Colonic mucosa (tissue), 4 donors: ENCODE measurements at places on chromosomes 6 and 20. TPM values are rescaled to one million over a fixed set of nuclear protein-coding genes. Genes with fewer than 3 reads are reported as not detected.

Gene RBBP8NL
- total RNA-seq, result 12.5 TPM

Gene AIF1
- 20.7 TPM for total RNA-seq

DNA sequence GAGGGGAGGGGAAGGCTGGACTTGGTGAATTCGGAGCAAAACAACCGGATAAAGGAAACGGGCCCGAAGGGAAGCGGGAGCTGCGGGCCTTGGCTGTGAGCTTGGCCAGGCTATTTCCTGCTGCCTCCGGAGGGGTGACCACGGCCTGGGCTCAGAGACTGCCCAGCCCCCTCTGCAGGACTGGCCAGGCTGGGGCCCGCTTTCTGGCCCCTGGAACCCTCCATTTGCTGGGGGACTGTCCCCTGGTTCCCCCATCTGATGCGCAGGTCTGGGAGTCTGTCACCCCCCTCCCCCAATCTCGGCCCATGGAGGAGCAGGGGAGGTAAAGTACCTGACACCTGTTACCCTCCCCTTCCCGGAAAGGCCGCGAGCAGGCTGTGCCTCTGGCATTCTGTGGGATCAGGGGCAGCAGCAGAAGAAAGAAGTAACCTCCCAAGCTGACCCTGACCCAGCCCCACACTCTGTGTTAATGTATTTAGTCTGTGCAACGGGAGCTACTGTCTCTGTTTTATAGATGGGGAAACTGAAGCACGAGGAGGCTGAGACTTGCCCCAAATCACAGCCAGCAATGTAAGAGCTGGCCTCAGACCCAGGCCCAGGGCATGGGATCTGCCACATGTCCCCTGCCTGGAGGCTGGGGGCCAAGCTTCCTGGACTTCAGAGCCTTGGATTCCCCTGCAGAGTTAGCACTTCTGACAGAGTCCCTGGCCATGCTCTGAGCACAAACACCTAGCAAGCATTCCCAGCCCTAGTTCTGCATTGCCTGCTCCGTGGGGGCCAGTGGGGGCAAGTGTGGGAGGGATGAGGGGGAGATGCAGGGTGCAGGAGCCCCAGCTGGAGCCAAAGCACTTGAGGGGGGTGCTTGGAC, 3.5 kb downstream of the C20orf204 start:
- no peak for DNase-seq

Gene TMEM74B
- 1.4 TPM for total RNA-seq

GRCh38 chr6:28124971-28125353, 553 bp downstream of the ZSCAN16 start:
- no peak for DNase-seq

Gene SLC22A7
- total RNA-seq, result not detected

DNA sequence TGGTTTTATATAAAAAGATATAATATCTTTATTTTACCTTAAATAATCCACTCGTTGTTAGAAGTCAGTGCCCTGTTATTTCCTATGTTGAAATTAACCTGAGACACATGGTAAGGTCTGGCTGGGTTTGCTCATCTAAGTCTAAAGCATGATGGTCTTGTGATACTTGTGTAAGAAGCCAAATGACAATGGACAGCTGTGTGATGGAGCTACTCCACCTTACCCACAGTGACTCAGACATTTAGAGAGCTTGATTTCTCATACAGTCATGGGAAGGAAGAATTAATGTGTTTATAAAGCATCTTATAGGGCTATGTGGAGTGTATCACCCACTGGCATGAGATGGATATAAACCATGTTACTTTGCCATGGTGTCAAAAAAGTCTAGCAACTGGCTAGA, 11.7 kb downstream of the CTCFL start:
- no peak for DNase-seq

DNA sequence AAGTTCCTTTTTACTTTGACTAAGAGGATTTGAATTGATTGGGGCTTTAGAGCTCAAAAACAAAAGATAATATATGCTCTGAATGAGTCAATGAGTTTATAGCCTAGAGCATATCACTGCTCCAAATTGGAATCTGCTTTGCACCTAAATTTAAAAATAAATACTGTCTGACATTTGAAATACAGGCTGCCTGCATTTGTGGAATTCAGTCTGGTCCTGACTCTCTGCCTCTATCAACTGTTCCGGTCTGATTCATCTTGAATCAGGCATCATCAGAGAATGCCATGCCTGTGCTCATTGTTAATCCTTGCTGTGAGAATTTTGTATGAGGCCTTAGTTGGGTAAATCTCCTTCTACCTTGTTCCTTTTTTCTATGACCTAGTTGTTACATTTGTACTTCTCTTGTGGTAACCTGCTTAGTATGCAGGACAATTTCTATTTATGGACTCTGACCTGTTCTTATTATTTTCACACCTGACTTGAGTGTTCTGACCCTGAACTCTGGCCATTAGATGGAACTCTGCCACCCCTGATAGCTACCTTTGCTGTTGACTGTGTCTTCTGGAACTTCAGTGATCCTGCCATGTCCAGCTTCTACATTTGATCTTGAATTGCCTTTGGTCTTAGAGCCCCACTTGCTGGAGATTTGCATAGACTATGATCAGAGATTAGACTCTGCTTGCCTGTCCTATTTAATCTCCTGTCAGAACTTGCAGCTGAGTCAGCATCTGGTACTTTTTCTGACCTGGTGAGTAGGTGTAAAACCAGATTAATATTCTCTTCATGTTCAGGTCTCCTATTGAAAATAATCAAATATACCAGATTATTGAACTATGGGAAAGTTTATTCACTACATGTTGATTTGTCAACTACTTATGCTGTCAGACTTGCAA, 442.7 kb upstream of the HS3ST5 start:
- no peak for DNase-seq

- DNase-seq, result no peak
Measured at GRCh38 chr6:47066418-47066817, 24.3 kb upstream of the ADGRF1 start.

GRCh38 chr6:49890988-49891387, 24.7 kb upstream of the CRISP1 start:
- no peak for DNase-seq

DNA sequence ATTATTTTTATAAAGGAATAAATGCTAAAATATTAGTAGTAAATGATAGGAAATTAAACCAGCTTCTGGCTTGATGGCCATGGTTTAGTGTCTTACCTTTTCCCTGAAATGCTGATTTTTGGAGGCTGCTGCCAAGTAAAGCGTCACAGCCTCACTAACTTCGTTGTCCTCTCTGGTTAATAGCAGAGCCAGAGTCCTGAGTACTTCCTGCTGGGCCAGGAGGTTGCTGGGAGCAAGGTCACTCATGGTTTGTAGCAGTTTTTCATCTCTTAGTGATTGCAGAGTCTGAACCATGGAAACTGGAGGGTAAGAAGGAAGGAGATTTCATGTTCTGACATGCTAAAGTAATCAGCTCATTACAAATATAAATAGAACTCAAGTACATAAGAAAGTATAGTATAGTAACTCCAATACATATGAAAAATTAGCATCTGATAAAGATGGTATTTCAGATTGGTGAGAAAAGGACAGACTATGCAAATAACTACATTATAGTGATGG, 26.5 kb upstream of the ARMH2 start:
- DNase-seq, result no peak

DNA sequence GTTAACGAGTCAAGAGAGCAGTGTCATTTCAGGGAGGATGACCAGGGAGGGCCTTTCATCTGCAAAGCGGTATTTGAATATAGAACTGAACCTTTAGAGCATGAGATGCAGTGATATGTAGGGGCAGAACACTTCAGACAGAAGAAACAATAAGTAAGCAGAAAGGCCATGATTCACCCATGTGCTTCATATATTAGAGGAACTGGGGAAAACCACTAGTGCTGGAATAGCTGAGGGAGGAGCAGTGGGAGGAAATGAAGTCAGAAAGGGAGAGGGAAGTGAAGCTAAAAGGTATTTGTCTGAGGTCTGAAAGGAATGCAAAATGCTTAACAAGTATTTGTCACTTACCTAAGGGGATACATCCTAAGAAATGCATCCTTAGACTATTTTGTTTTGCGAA, 391.2 kb downstream of the ADGRB3 start:
- no peak for DNase-seq

Gene LGSN
- 0.11 TPM for total RNA-seq

- DNase-seq, result no peak
Measured at GRCh38 chr6:117906507-117906957, 532 bp upstream of the SLC35F1 start.

- DNase-seq, result no peak
Measured at GRCh38 chr6:166442131-166442685, 59.5 kb upstream of the MPC1 start.

DNA sequence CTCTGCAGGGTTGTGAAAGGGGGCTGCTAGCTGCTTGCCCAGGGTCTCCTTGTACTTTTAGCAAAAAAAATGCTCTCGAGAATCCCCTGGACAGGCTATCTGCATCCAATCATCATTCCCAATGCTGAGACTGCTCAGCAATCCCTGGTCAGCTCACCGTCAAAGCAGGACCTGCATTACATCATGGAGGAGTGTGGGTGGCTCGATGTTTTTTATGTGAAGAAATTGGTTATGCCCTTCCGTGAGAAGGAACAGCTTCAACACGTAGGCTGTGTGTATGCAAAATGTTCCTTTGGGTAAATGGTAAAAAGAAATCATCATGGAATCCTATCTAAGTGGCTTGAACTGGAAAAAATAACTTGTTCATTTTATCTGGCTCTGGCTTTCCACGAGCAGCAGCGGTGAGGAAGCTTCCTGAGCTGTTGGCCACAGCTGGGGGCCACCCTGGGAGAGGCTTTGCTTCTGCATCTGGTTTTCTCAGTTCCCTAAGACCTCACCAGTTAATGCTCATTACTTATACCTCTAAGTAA, 111.4 kb downstream of the FYN start:
- DNase-seq, result no peak

- DNase-seq, result no peak
Measured at GRCh38 chr20:16284385-16285100, 288.7 kb downstream of the KIF16B start.

Gene TINAG
- total RNA-seq, result 25.1 TPM

Gene BMP6
- 2.1 TPM for total RNA-seq

DNA sequence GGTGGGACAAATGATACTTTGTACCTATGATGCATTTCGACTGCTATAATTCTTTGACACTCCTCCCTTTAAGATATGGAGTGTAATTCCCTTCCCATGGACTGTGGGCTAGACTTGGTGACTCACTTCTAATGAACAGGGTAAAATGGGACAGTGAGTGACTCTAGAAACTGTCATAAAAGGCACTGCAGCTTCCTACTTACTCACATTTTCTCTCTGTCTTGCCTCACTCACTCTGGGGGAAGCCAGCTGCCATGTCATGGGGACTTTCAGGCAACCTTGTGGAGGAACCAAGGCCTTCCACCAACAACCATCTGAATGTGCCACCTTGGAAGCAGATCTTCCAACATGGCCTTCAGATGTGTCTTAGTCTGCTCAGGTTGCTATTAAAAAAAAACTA, 12.9 kb upstream of the GFOD1 start:
- DNase-seq, result no peak

DNA sequence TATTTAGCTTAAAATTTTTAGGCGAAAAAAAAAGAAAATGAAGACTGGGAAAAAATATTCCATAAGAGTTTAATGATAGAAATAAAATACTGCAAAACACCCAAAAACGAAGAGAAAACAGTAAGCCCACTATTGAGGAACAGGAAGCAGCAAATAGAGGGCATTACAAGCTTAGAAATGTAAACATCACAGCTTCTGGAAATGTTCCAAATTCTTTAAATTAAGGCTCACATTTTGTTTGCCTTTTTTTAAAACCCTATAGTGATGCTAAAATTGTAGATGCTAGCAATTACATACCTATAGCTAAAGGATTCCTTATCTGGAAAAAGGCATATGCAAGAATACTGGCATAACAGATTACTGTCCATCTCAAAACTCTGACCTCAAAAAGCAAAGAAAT, 248.6 kb downstream of the KHDRBS2 start:
- no peak for DNase-seq

Gene WFDC2
- 285 TPM for total RNA-seq

DNA sequence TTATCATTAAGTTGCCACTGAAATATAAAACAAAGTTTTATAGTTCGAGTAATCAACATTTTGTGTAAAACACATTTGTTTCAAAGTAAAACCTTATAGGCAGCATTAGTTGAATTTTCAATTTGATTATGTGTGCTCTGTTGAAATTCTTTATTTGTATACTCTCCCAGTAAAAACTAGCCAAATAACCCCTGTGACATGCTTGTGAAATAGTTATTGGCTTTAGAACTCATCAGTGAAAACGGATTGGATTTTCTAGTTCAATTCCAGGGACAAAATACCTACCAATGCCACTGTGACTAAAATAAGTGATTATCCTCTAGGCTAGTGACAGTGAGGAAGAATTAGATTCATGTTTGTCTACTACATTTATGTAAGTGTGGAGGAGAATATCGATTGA, 212.9 kb downstream of the TMEM200A start:
- DNase-seq, result no peak

DNA sequence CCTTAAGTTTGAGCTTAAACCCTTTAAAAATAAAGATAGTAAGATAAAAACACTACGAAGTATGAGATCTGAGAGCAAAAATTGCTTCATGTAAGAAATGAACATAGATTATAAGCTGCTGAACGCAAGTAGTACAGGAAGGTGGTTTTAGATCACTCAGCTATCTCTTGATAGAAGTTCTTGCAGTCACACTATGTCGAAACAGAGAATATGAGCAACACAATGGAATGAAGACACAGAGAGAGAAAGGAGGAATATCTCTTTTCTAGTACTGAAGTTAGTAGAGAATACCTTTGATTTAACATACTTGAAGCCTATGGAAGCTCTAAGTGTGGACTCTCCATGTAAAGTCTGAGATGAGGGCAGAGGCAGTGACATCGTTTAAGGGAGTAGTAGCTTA, 162.7 kb downstream of the CDK19 start:
- no peak for DNase-seq

- DNase-seq, result no peak
Measured at GRCh38 chr6:150633486-150633834, 33.8 kb downstream of the PLEKHG1 start.

Gene SAMD5
- total RNA-seq, result 13.8 TPM

GRCh38 chr20:62370807-62371587, 3.9 kb upstream of the LAMA5 start:
- DNase-seq, result no peak

Gene EPPIN
- not detected for total RNA-seq

GRCh38 chr20:62949962-62950361, 2.5 kb upstream of the SLC17A9 start:
- DNase-seq, result no peak

GRCh38 chr6:170021579-170021978, 269.3 kb downstream of the DLL1 start:
- no peak for DNase-seq

DNA sequence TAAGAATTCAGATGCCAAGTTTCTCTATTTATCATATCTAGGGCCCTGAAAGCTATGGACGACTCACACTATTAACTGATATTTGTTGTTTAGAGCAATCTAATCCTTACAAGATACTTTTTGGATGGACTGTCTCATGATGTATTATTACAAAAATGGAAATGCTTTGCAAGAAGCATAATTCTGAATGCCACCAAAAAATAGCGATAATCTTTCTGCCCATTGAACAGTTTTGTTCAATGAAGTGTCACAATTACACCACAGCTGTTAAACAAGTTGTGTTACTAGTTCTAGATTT, 460.4 kb upstream of the JARID2 start:
- DNase-seq, result no peak

Gene HLA-DOB
- 0.69 TPM for total RNA-seq

Gene KCNS1
- total RNA-seq, result not detected

Gene CTSA
- total RNA-seq, result 366 TPM
